CD4-positive, alpha-beta T cell treated with Interleukin-17A for 1 hour (primary cell): ENCODE measurements at places on chromosomes 12 and 14.

- no peak for DNase-seq
These were observed 318.7 kb downstream of the LRFN5 start for GRCh38 chr14:41925409-41925808.

- DNase-seq: no peak
These were observed 279.9 kb upstream of the FAR2 start for GRCh38 chr12:28869197-28869596.

- no peak for DNase-seq
These were observed 859.9 kb upstream of the ATXN7L3B start for GRCh38 chr12:73677520-73678291.

DNA sequence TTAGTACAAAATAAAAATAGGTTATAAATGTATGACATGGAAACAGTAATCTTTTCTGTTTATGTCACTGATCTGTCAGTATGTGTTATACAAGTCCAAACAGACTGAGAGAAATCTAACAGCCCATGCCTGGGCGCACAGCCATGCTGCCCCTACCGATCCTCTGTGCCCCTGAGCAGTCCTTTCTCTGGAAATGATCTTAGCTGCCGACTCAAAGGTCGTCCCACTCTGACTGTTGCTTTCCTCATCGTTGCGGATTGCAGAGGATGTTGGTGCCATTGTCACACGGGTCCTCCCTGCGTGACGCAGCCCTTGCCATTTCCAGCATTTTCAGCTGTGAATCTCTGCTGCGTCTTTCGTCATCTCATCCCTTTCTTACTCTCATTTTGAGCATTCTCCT, 82.9 kb upstream of the DYNC1H1 start:
- DNase-seq: no peak

- no peak for DNase-seq
These were observed 255.8 kb upstream of the HMGA2 start for GRCh38 chr12:65568517-65568916.

GRCh38 chr14:89248411-89249064, 168.5 kb downstream of the FOXN3 start:
- no peak for DNase-seq
